ENCODE measurements at places on chromosomes 2 and 18.

DNA sequence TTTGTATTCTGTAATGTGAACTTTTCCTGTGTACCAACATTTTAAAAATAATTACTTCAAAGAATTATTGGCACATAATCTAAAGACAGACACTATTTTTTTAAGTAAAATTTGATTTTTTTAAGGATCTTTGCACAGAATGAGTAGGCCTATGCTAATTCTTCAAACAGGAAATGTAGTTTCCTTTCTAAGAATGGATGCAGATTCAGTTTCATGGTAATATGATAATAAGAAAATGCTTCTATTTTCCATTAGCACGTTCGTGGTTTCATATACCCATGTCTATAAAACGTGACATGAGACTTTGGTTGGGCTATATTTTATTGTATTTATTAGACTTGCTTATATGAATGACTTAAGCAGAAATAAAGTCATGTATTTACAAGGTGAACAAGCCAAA lies 191.8 kb upstream of the RBBP8 start:
- no peak for DNase-seq

DNA sequence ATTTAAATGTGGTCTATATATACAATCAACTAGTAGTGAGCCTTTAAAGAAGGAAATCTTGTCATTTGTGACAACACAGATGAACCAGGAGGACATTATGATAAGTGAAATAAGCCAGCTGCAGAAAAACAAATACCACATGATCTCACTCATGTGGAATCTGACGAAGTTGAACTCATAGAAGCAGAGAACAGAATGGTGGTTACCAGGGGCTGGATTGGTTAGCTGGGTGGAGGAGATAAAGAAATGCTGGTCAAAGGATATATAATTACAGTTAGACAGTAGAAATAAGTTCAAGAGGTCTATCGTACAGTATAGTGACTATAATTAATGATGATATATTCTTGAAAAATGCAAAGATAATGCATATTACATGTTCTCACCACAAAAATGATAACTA lies 267.9 kb downstream of the FBXO15 start:
- DNase-seq = no peak

GRCh38 chr2:122545821-122546220 lies 790.4 kb downstream of the TSN start:
- no peak for DNase-seq

- DNase-seq = no peak
These were observed 563 bp upstream of the GMCL1 start for GRCh38 chr2:69828938-69829255.

All from activated CD4-positive, alpha-beta T cell treated with anti-CD3 and anti-CD28 coated beads, Interleukin-2, Interleukin-6, amounts not matched to agents 100 ng/mL and 50 ng/mL, durations not matched to agents 16 hours and 8 hours (primary cell).